Activated CD8-positive, alpha-beta memory T cell treated with anti-CD3 and anti-CD28 coated beads, Interleukin-2, amount 50 U/mL, for 4 hours (primary cell): ENCODE measurements at places on chromosomes 5 and 9.

DNA sequence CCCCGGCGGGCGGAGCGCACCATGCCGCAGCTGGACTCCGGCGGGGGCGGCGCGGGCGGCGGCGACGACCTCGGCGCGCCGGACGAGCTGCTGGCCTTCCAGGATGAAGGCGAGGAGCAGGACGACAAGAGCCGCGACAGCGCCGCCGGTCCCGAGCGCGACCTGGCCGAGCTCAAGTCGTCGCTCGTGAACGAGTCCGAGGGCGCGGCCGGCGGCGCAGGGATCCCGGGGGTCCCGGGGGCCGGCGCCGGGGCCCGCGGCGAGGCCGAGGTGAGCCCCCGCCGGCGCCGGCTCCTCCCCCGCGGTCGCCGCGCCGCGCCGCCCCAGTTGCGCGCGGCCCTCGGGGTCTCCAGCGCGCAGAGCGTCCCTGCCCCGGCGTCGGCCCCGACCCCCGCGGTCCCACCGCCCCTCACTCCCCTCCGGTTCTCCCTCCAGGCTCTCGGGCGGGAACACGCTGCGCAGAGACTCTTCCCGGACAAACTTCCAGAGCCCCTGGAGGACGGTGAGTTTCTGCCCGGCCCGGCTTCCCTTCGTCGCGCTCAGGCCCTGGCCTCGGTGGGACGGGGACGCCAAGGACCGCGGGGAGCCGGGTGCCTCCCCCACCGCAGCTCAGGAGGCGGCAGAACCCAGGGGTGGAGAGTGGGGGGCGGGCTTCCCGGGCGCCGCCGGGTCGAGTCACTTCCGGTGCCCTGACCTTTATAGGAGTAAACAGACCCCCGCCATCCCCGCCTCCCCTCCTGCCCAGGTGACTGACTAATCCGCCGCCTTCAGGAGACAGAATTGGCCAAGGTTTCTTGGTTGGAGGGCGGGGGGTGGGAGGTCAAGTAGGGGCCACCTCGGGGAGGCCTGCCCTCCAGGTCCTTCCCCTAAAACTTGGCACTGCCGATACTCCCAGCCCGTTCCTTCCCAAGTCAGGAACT is 665 bp downstream of the TCF7 start:
- peak; percentile 93 for DNase-seq

GRCh38 chr5:1725641-1726468 is 73.8 kb downstream of the MRPL36 start:
- DNase-seq = no peak

GRCh38 chr9:123401879-123402513 is 46.0 kb downstream of the CRB2 start:
- no peak for DNase-seq

DNA sequence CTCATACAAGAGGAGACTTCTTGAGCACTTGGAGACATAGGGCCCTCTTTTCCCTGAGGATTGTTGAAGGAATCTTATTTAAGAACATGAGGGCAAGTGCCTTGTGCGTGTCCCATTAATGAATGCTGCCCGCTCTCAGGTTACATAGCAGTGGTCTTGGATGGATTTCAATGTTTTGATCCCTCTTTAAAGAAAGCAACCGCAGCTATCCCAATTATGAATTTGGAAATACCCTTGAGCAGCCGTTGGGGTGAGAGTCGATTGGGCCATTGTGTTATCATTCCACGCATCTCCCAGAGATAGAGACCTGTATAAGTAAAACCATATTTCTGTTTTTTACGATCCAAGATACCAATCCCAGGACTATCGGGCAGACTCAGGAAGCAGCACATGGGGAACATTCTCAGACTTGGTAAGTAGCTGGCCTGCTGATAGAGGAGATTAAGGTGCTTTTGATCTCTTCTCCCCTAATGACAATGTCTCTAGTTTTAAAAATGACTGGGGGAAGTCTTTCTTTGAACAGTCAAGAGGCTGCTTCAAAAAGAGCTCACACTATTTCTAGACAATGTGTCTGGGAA is 145.3 kb downstream of the MACROH2A1 start:
- no peak for DNase-seq

DNA sequence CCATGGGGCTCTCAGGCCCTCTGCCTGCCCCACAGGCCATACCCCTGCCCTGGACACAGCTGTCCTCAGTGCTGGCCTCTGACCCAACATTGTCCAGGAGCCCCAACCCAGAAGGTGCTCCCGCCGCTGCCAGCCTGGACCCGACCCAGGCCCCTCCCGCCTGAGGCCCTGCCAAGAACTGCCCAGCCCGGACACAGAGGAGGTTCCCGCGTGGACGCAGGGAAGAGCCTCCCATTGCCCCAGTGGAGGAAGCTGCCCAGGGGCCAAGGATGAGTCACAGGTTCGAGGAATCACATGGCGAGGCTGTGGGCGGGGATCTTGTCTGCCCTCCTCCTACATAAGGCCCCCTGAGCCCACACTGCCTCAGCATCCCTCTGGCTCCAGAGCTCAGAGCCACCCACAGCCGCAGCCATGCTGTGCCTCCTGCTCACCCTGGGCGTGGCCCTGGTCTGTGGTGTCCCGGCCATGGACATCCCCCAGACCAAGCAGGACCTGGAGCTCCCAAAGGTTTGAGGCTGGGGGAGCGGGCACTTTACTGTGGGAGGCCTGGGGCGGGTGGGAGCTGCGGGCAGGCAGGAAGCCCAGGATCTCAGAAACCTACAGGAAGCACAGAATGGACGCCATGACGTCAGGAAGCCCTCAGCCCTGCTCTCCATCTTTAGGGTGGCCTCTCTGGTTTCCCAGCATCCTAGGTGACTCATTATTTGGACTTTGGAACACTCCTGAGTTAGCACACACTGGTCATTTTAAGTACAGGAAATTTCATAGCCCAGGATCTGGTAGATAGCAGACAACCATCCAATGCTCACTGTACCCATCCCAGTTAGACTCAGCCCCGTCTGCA is at the start of gene PAEP:
Gene PAEP, plus strand, starts transcription at position 366 of the 844 bp plus-strand sequence.
- no peak for DNase-seq

GRCh38 chr9:134328841-134329575 is 2.8 kb downstream of the RXRA start:
- DNase-seq = no peak

DNA sequence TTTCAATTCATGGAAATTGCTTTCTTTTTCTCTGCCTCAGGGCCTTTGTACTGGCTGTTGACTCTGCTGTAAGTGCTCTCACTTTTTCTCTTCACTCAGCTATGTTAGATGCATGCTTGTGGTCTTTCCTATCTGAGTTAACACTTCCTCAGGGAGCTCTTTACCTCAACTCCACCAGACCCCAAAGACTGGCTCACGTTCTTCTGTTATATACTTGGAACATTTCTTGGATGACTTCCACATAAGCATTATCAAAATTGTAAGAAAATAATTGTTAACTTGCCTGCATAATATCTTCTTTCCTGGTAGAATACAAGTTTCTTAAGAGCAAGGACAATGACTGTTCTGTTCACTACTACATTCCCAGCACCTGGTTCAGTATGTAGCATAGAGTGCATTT is 455.9 kb downstream of the EBF1 start:
- no peak for DNase-seq

DNA sequence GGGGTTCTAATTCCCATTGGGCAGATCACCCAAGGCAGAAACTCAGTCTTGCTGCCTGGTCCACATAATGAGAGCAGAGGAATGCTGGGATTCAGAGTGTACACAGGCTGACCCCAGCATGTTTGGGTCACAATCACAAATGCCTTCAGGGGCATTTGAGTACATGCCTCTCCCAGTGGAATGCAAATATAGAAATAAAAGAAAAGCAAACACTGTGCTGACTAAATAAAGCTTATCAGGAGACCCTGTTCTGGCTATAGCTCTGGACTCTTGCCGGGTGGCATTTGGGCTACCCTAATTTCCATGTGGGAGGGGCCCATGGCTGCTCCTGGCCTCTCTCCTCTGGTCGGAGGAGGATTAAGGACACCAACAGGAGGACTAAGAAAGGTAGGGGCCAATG is 121.4 kb downstream of the DOCK8 start:
- no peak for DNase-seq

DNA sequence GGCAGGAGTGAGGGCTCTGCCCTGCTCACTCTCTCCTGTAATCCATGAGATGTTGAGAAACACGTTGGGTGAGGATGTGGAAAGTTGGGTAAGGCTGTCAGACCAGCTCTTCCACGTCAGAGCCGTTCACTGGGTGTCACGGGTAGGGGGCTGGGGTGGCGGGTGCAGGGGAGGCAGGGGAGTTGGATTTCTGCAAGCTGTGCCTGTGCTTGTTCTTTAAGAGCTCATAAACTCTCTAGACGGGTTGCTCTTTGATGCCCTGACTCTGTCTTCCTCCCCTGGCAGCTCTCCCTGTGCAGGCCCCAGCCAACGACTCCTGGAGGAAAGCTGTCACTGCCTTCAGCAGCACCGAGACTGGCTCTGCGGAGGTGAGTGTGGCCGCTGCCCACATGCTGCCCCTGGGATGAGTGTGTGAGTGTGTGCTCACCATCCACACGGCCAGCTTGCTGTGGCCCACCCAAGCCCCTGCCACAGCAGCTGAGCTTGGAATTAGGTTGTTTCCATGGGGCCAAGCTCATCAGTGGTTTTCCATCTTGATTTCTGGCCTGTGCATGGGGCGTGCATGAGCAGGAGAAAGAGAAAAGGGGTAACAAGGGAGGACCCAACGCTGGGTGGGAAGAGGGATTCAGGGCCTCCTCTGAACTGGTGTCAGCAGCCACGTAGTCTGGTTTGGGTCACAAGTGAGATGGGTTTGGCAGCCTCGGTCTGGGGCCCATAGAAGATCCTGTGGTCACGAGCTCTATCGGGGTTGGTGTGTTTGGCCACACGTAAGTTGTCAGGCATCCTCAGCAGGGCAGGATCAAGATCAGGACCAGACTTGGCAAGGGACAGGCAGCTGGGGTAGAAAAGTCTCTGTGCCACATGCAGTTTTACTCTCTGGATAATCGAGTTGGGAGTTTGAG is 21.0 kb upstream of the POMT1 start:
- no peak for DNase-seq
